CD4-positive, CD25-positive, alpha-beta regulatory T cell (primary cell): ENCODE measurements at places on chromosomes 6 and 20. TPM values are rescaled to one million over a fixed set of nuclear protein-coding genes. Genes with fewer than 3 reads are reported as not detected.
A peak's percentile ranks its signal among the peaks of the same experiment; 100 is the strongest.

COL11A2 gene
- 0.89 TPM for total RNA-seq

FOXA2 gene
- not detected for total RNA-seq

MAS1 gene
- not detected for total RNA-seq

GFOD1 gene
- 1.8 TPM for total RNA-seq

ECT2L gene
- total RNA-seq = not detected

PPIL1 gene
- 6.1 TPM for total RNA-seq

CBLN4 gene
- not detected for total RNA-seq

PPIL6 gene
- 0.91 TPM for total RNA-seq

- no peaks in the 10 kb centered on the region for H3K36me3 ChIP-seq
- H3K27me3 ChIP-seq = no peaks in the 10 kb centered on the region
- H3K27ac ChIP-seq = no peak overlapping the region
- DNase-seq = no peak
- H3K4me1 ChIP-seq = peaks cover 14% of the 10 kb centered on the region
Observed at GRCh38 chr20:60274717-60275116, 316.5 kb downstream of the CDH26 start.

DNA sequence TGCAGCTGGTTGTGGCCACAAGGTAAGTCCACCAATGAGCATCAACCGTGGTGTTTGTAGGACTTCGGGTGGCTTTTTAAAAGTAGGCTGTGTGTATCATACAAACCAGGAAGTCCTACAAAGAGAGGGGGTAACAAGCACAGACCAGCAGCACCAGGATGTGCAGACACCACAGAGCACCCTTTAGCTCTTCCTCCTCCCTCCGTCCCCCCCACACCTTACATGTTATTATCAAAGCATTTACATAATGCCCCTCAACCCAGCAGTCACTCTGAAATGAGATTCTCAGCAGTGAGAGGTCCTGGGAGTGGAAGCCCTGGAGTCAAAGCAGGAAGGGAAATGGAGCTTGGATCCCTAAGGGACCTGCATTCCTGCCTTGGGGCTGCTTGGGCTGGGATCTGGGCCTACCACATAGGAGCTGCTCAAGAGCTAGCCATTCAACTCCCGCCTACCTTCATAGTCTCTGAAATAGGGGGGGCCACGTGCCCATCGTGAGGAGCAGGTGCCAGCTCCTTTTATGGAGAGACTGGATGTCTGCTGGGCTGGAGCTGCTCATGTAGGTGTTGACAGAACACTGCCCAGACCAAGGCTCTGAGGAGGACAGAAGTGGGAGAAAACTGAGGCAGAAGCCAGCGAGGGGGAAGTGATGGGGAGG lies 90.6 kb downstream of the PSMB1 start:
- no peaks in the 10 kb centered on the region for H3K27me3 ChIP-seq
- H3K4me1 ChIP-seq = peaks cover 4% of the 10 kb centered on the region
- no peak for DNase-seq

GRCh38 chr6:74756923-74757322 lies 448.9 kb downstream of the COL12A1 start:
- no peaks in the 10 kb centered on the region for H3K4me1 ChIP-seq
- DNase-seq = no peak
- H3K4me3 ChIP-seq = no peak overlapping the region
- H3K27me3 ChIP-seq = no peaks in the 10 kb centered on the region

- no peaks in the 10 kb centered on the region for H3K4me1 ChIP-seq
- peaks cover 5% of the 10 kb centered on the region for H3K27me3 ChIP-seq
- H3K4me3 ChIP-seq = no peak overlapping the region
- H3K36me3 ChIP-seq = no peaks in the 10 kb centered on the region
Observed at GRCh38 chr6:129795261-129795660, 65.9 kb downstream of the TMEM244 start.

- H3K4me3 ChIP-seq = no peak overlapping the region
Observed at GRCh38 chr6:85887461-85887860, 244.8 kb upstream of the SYNCRIP start.

- H3K27ac ChIP-seq = no peak overlapping the region
- H3K27me3 ChIP-seq = no peaks in the 10 kb centered on the region
- no peaks in the 10 kb centered on the region for H3K36me3 ChIP-seq
- no peak overlapping the region for H3K4me3 ChIP-seq
- DNase-seq = no peak
Observed at GRCh38 chr6:161815965-161816364, 542.1 kb upstream of the AGPAT4 start.

GRCh38 chr6:10964684-10965083 lies 77.8 kb downstream of the SYCP2L start:
- no peaks in the 10 kb centered on the region for H3K4me1 ChIP-seq
- H3K4me3 ChIP-seq = no peak overlapping the region
- no peaks in the 10 kb centered on the region for H3K36me3 ChIP-seq

GRCh38 chr6:23692184-23692583 lies 433.8 kb upstream of the NRSN1 start:
- DNase-seq = no peak
- no peaks in the 10 kb centered on the region for H3K27me3 ChIP-seq
- no peak overlapping the region for H3K27ac ChIP-seq
- no peaks in the 10 kb centered on the region for H3K4me1 ChIP-seq
- H3K36me3 ChIP-seq = no peaks in the 10 kb centered on the region

DNA sequence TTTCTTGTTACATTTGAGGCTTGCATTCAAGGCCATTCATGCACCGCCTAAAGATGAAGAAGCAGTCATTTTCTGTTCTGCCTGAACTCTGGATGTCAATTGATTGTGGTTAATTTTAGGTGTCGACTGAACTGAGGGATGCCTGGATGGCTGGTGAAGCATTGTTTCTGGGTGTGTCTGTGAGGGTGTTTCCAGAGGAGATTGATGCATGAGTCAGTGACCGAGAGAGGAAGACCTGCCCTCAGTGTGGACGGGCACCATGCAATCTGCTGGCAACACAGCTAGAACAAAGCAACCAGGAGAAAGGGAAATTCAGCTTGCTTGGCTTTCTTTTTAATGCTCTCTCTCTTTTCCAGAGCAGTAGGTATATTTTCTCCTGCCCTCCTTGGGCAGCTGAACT lies 164.1 kb upstream of the ECI2 start:
- DNase-seq = no peak
- H3K4me3 ChIP-seq = no peak overlapping the region
- no peaks in the 10 kb centered on the region for H3K4me1 ChIP-seq
- H3K27me3 ChIP-seq = no peaks in the 10 kb centered on the region
- no peaks in the 10 kb centered on the region for H3K36me3 ChIP-seq

DNA sequence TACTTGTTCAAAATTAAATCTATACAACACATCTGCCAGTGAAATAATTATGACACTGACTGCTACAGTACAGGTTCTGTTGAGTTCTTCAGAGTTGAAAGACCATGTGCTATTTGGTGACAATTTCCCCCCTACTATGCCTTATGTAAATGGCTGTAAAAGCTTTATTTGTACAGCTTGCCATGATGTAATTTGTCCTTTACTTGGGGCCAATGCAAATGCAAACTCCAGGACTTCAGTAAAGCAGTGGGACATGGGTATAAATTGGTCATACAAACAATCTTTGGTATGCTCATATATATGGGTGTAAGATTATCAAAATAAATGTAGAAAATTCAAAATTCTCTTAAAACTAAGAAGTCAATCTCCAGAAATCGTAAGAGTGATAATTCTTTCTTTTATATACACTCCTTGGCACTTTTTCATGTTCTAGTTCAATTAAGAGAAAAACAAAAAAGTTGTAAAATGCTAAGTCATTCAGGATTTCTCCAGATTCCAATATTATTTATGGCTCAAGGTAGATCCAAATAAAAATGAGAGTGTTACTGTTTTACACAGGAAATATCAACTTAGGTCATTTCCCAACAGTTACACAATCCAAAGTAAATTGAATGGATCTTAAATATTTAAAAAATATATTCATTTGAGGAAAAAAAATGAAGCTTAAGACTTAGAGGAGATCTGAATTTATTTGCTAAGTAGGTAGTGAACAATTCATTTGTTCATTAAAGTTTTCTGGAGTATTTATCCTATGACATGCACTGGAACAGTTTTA lies 1310.5 kb upstream of the CITED2 start:
- H3K4me1 ChIP-seq = no peaks in the 10 kb centered on the region
- no peak overlapping the region for H3K4me3 ChIP-seq
- H3K27ac ChIP-seq = no peak overlapping the region
- no peaks in the 10 kb centered on the region for H3K36me3 ChIP-seq
- no peak for DNase-seq

- H3K36me3 ChIP-seq = no peaks in the 10 kb centered on the region
- H3K4me1 ChIP-seq = peaks cover 16% of the 10 kb centered on the region
- H3K27me3 ChIP-seq = peaks cover 29% of the 10 kb centered on the region
Observed at GRCh38 chr20:2693286-2694007, 867 bp downstream of the EBF4 start.

DNA sequence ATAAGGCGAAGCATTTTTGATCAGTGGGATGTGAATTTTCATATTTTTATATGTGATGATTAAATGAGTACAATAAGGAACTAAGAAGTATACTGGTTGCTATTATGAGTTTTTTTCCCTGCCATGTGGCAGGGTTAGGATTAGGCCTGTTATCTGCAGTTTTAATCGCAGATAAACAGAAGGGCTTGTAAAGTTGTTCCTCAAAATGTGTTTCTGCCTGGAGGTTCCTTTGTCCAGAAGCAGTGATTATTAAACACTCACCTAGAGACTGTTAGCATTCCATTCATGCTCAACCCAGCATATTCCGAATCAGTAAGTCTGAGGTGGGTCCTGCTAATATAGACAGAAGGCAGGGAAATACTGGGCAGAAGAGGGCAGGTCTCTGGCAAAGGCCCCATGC lies 316.0 kb downstream of the CLIC5 start:
- H3K4me1 ChIP-seq = no peaks in the 10 kb centered on the region
- DNase-seq = no peak
- no peak overlapping the region for H3K27ac ChIP-seq
- no peaks in the 10 kb centered on the region for H3K27me3 ChIP-seq
- no peaks in the 10 kb centered on the region for H3K36me3 ChIP-seq

DNA sequence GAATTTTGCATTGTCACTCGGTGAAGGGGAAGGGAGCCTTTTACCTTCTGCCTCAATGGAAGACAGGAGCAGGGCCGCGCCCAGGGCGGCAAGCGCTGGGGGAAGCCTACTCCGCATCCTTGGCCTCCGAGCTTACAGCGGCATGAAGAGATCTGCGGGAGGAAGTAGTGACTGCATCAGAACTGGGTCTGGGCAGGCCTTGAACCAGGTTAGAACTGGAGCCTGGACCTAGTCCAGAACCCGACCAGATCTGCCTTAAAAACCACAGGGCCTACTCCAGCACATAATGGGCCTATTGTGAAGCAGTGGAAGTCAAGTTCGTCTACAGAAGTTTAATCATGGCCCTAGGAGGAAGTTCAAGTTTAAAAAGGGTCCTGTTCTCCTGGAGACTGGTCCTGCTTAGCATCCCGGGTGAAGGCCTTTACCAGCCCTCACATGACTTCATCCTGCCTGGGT lies 3.1 kb downstream of the COL12A1 start:
- no peak overlapping the region for H3K4me3 ChIP-seq
- no peaks in the 10 kb centered on the region for H3K36me3 ChIP-seq
- H3K27me3 ChIP-seq = peaks cover 25% of the 10 kb centered on the region
- H3K4me1 ChIP-seq = peaks cover 33% of the 10 kb centered on the region
- H3K27ac ChIP-seq = no peak overlapping the region

DNA sequence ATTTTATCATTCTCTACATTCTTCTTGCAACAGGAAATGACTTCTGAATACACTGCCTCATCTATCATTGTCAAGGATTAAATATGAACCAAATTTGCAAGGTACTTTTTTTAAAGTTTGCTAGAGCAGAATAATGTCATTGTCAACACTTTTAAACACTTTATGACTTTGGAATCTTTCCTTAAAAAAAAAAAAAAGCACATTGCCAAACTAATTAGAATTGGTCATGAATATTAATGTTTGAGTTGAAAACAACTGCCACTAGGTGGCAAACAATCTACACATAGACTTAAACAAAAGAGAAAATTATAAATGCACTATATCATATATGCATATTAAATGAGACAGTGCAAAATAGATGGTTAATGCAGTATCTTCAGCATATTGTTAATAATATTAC lies 32.5 kb upstream of the TMEM244 start:
- peak; percentile 57 for DNase-seq
- no peak overlapping the region for H3K27ac ChIP-seq
- no peak overlapping the region for H3K4me3 ChIP-seq
- peaks cover 4% of the 10 kb centered on the region for H3K4me1 ChIP-seq

DNA sequence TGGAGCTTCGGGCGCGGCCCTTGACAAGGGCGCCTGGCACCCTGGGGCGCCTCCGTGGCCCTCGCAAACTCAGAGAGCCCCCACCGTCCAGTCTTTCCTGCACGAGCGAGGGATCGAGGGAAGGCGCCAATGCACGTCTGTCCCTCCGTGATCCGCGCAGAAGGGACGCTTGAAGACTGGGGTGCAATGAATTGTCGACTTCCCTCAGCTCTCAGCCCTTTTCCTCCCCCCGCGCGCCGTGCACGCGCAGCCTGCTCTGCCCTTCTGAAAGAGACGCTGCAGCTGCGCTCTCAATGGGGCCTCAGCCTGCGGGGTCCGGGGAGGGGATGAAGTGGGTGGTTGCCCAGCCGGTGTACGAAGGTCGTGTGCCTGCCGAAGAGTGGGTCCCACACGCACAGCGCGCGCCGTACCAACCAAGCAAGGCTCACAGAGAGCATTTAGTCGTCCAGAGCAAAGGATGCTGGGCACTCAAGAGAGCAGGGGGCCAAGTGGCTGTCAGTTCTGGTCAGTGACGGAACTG lies 5.5 kb upstream of the SOX4 start:
- DNase-seq = peak; percentile 22
- no peaks in the 10 kb centered on the region for H3K36me3 ChIP-seq
- H3K27ac ChIP-seq = no peak overlapping the region

DNA sequence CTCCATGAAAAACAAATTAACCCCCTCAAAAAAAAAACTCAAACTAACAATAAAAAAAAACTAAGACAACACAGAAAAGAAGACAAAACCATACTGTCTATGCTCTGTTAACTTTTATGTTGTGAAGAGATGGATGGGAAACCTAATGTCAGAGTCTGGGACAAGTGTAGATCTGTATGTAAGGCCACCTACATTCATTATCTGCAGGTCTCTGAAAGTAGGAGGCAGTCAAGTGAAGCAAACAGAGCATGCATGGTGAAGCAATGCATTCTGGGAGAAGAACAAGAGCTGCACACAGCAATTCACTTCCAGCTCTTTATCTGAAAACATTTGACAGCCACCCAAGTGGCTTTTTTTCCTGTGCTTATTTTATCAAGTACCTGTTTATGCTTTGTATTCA lies 452.0 kb downstream of the EPHA7 start:
- no peaks in the 10 kb centered on the region for H3K36me3 ChIP-seq
- no peaks in the 10 kb centered on the region for H3K27me3 ChIP-seq
- H3K27ac ChIP-seq = no peak overlapping the region
- no peak overlapping the region for H3K4me3 ChIP-seq
- no peak for DNase-seq

- H3K27ac ChIP-seq = no peak overlapping the region
- H3K27me3 ChIP-seq = no peaks in the 10 kb centered on the region
- no peaks in the 10 kb centered on the region for H3K4me1 ChIP-seq
- H3K4me3 ChIP-seq = no peak overlapping the region
- no peaks in the 10 kb centered on the region for H3K36me3 ChIP-seq
Observed at GRCh38 chr6:148464319-148465010, 121.8 kb downstream of the SASH1 start.

- H3K27ac ChIP-seq = peak overlapping the region; percentile 23
- no peak for DNase-seq
- H3K4me1 ChIP-seq = peaks cover 24% of the 10 kb centered on the region
- no peaks in the 10 kb centered on the region for H3K27me3 ChIP-seq
- H3K36me3 ChIP-seq = peaks cover 14% of the 10 kb centered on the region
- no peak overlapping the region for H3K4me3 ChIP-seq
Observed at GRCh38 chr6:158688860-158689259, 39.0 kb downstream of the SYTL3 start.

GRCh38 chr6:53615633-53616449 lies 49.7 kb downstream of the KLHL31 start:
- H3K4me3 ChIP-seq = no peak overlapping the region
- H3K27ac ChIP-seq = no peak overlapping the region
- no peak for DNase-seq
